Cortex of kidney (tissue), 1 donor: ENCODE measurements at places on chromosomes 6 and 20.

- DNase-seq, result no peak
Measured at GRCh38 chr6:143478479-143479062, 28.0 kb downstream of the PEX3 start.

- DNase-seq, result no peak
Measured at GRCh38 chr6:106124437-106125430, 38.6 kb downstream of the PRDM1 start.

DNA sequence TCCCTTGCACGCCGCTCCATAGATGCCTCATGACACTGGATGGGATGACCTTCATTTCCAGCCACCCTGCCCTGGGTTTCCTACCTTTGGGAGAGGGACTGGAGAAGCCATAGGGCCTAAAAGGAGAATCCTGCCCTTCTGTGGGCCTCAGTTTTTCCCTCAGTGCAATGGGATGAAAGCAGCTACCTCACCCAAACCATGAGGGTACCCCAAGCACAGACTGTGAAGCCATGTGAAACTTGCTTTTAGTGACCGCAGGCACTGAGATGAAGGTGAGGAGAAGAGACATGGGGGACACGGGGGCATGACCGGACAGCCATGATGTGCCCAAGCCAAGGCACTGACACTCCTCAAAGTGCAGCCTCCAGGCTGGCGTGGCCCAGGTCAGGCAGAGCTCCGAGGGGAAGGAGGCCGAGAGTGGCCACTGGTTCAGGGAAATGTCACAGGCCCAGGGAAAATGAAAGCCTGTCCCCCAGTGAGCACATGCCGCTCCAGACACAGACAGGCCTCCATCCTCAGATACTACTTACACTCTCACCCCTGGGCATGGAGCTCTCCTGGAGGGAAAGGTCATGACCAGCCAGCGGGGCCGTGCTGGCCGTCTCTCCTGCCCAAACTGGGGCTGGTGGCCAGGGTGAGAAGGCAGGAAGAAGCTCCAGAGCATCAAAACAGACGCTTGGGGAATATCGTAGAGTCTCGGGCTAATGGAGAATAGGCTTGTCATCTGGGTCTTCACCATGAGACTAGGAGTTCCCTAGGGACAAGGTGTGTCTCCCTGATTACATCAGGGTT lies 116.2 kb downstream of the GRM4 start:
- no peak for DNase-seq

- DNase-seq, result no peak
Measured at GRCh38 chr6:626236-626635, 30.7 kb downstream of the HUS1B start.

- DNase-seq, result no peak
Measured at GRCh38 chr6:46338131-46338530, 153.1 kb downstream of the RCAN2 start.

GRCh38 chr6:78947962-78948361 lies 80.6 kb downstream of the IRAK1BP1 start:
- DNase-seq, result no peak

DNA sequence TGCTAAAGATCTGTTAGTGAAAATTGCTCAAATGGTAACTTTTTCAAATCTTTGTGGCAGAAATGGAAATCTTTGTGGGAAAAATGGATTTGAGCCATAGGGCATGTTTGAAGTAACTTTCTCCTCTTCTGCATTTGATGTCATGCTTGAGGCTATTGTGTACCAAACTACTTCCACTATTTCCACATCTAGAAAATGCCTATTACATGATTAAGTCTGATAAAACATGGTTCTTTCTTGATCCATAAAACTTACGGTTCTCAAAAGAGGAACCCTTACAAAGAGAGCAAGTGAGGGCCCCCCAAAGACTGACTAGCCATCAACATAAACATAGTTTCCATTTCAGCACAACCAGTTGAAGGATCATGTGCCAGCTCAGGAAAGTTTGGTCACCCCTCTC lies 150.6 kb downstream of the NFATC2 start:
- no peak for DNase-seq

DNA sequence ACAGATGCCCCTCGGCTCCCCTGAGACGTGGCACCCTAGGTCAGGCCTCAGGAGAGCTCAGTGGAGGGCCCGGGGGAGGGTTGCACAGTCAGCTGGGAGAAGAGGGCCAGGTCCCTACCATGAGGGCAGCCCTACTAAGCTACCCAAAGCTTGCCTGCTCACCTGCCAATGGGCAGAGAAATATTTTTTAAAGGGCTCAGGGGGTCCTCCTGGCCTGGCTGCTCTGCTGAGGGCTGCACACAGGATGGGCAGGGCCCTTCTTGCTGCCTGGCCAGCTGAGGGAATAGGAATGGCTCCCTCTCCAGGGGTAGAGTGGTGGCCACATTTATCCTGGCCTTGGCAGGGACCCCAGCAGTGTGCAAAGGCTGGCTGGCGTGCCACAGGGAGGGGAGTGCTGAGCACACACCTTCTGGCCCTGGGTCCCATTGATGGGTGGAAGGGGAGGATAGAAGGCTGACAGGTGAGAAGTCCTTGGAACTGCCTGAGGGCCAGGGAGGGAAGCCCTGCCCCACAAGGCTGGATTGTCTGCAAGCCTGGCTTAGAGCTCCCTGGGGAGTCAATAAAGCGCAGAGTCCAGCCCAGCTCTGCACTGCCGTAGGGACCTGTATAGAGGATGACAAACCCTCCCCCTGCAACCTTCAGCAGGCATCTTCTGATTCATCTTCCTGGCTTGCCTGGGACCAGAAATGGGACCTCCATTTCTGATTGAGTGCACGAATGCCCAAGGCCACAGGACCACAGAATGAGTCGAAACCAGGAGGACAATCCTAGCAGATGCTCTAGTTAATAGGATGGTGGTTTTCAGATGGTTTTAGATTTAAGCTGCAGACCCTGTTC lies 62.1 kb downstream of the NOL4L start:
- no peak for DNase-seq

GRCh38 chr20:64146301-64146935 lies 17.8 kb upstream of the MYT1 start:
- DNase-seq, result no peak

DNA sequence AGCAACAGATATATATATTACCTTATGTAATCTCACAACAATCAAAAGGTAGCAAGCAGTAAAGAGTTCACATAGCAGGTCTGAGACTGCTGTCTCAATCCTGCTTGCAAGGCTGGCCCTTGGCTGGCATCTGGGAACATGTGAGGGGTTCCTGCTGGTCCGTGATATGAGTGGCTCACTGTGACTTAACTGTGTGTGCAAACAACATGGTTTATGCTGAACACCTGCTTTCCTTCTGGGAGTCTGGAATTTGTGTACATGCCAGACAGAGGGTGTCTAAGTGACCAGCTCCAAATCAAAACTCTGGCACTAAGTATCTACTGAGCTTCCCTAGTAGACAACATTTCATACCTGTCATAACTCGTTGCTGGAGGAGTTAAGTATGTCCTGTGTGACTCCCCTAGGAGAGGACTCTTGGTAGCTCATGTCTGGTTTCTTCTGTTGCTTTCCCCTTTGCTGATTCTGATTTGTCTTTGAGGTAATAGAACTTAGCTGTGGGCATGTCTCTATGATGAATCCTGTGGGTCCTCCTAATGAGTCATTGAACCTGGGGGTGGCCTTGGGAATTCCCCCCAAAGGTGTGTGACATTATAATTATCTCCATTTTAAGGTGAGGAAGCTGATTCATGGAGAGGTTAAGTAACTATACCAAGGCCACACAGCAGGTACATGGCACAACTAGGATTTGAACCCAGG lies 131.6 kb upstream of the NEDD9 start:
- no peak for DNase-seq

GRCh38 chr6:167907837-167908681 lies 81.3 kb downstream of the AFDN start:
- DNase-seq, result no peak

GRCh38 chr6:143549949-143550268 lies 38.4 kb upstream of the FUCA2 start:
- DNase-seq, result no peak

GRCh38 chr20:31682352-31682751 lies 40.3 kb downstream of the BCL2L1 start:
- DNase-seq, result no peak

- no peak for DNase-seq
Measured at GRCh38 chr6:19492636-19493405, 344.3 kb upstream of the ID4 start.

- no peak for DNase-seq
Measured at GRCh38 chr6:142009647-142010046, 123.1 kb upstream of the GJE1 start.

DNA sequence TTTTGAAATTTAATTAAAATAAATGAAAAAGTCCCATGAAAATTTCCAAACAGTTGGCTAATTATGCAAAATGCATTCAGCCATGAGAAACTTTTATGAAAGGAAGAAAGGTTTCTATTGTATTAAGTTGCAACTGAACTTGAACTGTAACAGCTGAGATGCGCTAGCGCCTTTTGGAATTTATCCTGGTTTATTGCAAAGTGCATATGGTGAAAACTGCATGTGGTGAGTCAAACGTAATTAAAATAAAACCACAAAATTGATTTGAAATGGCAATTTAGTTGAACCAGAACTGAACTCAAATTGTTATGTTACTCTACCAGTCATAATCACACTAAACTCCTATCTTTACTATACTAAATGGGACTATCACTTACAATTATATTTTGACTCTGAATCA lies 46.4 kb upstream of the COL21A1 start:
- no peak for DNase-seq
